Liver (tissue), 10 donors: ENCODE measurements at places on chromosomes 1 and 21. TPM values are rescaled to one million over a fixed set of nuclear protein-coding genes. Genes with fewer than 3 reads are reported as not detected.

MATN1 gene
- not detected for total RNA-seq

GSTM4 gene
- total RNA-seq = 12.2 TPM

FCRL3 gene
- 0.42 TPM for total RNA-seq

PIGR gene
- total RNA-seq = 0.09 TPM

TTC34 gene
- 0.25 TPM for total RNA-seq

PGLYRP4 gene
- not detected for total RNA-seq

LYPD8 gene
- not detected for total RNA-seq

GORAB gene
- 11.1 TPM for total RNA-seq

PAFAH2 gene
- 13.8 TPM for total RNA-seq

DCLRE1B gene
- total RNA-seq = 6.6 TPM

RORC gene
- 2.9 TPM for total RNA-seq

MFSD2A gene
- total RNA-seq = 294 TPM

KCNK2 gene
- not detected for total RNA-seq

HIVEP3 gene
- 1.6 TPM for total RNA-seq

KCNN3 gene
- total RNA-seq = 0.17 TPM

TMEM51 gene
- 2.7 TPM for total RNA-seq

SDC3 gene
- total RNA-seq = 27.5 TPM

PDC gene
- not detected for total RNA-seq

EXO1 gene
- total RNA-seq = 0.25 TPM
